ENCODE measurements at places on chromosomes 7 and 10. TPM values are rescaled to one million over a fixed set of nuclear protein-coding genes. Genes with fewer than 3 reads are reported as not detected.

DNA sequence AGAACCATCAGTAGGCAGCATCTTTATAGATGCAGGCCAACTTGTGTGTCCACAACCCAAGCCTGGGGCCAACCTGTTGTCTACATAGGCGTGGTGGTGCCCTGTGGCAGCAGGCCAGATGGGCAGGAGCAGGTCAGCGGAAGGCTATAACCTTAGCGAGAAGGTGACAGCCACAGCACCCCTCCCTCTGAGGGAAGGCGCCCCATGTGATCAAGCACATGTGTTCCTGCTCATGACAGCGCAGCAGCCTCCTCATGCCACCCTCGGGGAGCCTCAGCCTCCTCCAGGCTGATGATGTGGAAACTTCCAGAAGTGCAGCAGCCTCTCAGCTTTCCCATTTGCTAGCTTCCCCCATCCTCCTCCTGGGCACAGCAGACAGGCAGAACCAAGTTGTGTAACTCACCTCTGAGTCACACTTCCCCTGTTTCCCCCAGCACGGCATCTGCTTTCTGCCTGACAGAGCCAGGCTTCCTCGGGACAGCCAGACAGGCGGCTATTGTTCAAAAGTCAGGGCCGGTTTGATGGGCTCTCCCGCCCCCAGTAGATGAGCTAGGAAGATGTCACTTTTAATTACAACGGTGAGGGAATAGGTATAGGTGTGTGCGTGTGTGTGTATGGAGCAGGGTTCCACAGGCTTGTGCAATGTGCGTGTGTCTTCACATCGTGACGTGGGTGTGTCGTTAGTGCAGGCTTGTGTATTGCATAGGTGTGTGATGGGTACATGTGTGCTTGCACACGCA, 312.0 kb upstream of the ZMIZ1 start:
- H3K4me3 ChIP-seq, result no peak overlapping the region
- DNase-seq, result no peak
- no peaks in the 10 kb centered on the region for H3K4me1 ChIP-seq
- no peak overlapping the region for H3K27ac ChIP-seq
- no peaks in the 10 kb centered on the region for H3K36me3 ChIP-seq

AKR1D1 gene
- not detected for polyA plus RNA-seq

OR2A1 gene
- 1.6 TPM for polyA plus RNA-seq

OPALIN gene
- polyA plus RNA-seq, result not detected

DNA sequence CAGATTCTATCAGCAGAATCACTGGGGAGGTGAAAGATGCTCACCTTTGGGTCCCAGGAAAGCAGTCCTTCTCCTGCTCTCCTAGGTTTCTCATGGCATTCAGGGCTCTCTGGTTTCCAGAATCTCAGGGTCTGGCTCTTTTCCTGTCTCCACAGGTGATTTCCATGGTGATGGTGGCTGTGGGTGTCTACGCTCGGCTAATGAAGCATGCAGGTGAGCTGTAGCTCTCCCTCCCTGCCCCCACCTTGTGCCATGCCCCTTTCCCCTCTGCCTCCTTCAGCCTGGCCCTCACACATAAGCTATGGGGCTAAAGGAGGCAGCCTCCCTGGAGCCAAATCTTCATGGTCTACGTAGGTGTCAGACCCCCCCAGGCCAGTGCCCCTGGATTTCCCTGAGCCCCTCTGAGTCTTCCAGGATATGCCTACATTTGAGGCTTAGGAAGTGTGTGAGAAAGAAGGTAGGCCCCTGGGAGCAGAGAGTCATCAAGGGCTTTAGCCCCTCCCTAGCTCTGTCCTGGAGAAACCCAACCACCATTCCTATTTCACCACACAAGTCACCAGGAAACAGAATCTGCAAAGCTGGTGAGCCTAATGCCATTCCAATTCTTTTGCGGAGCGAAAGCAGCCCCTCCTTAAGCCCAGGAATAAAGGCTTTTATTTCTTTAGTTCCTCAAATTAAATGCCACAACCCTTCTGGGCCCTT, 17.2 kb downstream of the TSPAN33 start:
- H3K27me3 ChIP-seq, result no peaks in the 10 kb centered on the region
- no peak overlapping the region for H3K4me3 ChIP-seq
- no peaks in the 10 kb centered on the region for H3K4me1 ChIP-seq
- H3K27ac ChIP-seq, result no peak overlapping the region

LRGUK gene
- polyA plus RNA-seq, result 2.4 TPM

DNA sequence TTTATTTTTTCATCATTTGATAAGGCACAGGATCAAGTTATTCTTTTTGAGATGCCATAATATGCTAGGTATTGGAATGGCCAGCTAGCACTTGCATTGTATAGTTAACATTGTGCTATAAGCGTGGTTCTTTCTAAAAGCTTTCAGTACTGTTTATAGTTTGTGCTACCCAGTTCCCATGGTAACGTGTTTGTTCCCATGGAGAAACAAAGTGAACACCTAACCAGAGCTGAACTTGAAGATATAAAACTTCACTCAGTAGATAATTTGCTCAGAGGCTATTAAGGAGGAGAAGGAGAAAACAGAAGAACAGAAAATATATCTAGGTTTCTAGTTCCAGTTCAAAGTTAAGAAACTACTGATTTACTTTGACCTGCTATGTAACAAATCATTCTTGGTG, 23.6 kb upstream of the ITGB8 start:
- DNase-seq, result peak; percentile 80
- peaks cover 21% of the 10 kb centered on the region for H3K4me1 ChIP-seq
- H3K27ac ChIP-seq, result 0 out of 2 replicates have a peak overlapping the region, but pooled peaks have one; percentile 2
- no peaks in the 10 kb centered on the region for H3K27me3 ChIP-seq

MALRD1 gene
- 1.3 TPM for polyA plus RNA-seq

DNA sequence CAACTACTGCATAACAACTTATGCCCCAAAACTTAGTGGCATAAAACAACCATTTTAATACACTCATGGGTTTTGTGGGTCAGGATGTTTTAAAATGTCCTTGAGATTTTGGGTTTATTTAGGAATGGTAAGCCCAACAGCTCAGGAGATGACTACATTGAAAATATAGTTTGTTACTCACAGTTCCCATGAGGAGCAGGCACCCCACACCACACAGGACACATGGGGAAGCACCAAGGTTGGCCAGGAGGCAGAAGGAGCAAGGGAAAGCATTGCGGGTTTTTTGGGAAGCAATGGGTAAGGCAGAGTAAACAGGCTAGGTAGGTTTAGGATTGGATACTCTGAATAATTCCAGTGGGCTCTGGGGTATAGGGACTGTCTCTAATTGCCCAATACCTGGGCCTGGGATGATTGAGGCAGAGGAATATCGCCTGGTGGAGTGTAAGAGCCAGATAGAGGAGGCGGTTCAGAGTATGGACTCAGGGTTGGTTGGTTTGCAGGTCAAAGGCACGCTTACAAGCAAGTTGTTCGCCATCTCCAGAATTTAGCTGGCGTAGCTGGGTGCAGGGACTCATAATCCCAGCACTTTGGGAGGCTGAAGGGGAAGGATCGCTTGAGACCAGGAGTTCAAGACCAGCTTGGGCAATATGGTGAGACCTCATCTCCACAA, 10.0 kb upstream of the MARVELD1 start:
- no peak overlapping the region for H3K4me3 ChIP-seq
- H3K4me1 ChIP-seq, result peaks cover 4% of the 10 kb centered on the region
- H3K27me3 ChIP-seq, result no peaks in the 10 kb centered on the region
- H3K27ac ChIP-seq, result no peak overlapping the region
- DNase-seq, result no peak
- no peaks in the 10 kb centered on the region for H3K36me3 ChIP-seq

- H3K4me1 ChIP-seq, result peaks cover 4% of the 10 kb centered on the region
- H3K36me3 ChIP-seq, result no peaks in the 10 kb centered on the region
- DNase-seq, result no peak
Measured at GRCh38 chr10:58747687-58748086, 235.0 kb downstream of the BICC1 start.

Data from GM23338 (cell line).